ENCODE measurements at places on chromosomes 4 and X.

- DNase-seq, result no peak
Measured at GRCh38 chr4:13601848-13602247, 25.7 kb downstream of the BOD1L1 start.

GRCh38 chr4:103091601-103092223 is 7.9 kb downstream of the BDH2 start:
- DNase-seq, result no peak

DNA sequence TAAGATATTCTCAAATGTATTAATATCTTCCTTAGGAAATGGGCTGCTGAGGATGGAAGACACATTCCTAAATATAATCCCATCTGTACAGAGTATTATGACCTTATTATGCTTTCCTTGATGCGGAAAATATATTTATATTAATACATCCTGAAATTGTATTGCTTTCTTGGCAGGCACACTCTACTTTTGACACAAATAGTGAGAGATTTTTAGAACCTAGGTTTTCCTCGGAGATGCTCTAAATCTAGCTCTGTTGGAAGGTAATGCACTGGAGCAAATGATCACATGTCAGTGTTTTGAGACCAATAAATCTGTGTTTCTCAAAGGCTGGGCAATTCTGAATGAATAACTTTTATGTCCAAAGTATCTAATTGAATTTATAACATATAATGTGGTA is 94.3 kb upstream of the MAGEC2 start:
- no peak for DNase-seq

DNA sequence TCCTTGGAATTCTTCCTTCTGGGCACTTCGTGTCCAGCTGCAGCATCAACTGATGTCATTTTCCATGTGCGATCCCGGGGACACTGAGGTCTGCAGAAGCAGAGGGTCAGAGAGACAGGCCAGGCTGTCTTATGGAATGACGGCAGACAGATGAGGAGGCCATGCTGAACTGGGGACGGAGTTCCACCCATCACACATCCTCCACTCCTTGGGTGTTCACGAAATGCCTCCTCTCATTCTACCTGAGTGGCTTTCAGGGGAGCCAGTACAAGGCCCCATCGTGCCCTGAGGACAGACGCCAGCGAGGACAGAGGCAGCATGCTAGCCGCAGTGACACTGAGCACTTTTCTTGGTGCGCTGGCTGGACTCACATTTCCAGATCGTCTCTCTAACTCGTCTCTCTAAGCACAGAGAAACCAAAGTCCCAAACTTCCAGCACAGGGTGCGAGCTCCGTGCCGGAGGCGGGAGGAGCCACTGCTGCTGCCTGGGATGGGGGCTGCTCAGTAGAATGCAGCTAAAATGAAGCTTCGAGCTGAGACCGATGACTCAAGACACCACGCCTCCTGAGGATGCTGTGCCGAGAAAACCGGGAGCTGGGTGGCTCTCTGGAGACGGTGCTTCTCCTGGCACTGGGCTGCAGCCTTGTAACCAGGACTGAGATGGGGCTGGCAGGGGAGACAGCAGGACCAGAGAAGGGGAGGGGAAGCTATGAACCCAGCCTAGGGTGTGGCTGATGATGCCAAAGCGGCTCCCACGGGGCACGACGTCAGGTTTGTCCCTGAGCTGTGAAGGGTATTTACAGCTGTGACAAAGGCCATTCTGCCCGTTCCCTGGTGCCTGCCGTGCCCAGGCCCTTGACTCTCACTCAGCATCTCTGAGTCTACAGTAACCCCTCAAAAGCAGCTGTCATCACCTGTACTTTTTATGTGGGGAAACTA is 8.2 kb downstream of the ABLIM2 start:
- no peak for DNase-seq

- DNase-seq, result no peak
Measured at GRCh38 chr4:104330125-104330905, 164.4 kb downstream of the CXXC4 start.

DNA sequence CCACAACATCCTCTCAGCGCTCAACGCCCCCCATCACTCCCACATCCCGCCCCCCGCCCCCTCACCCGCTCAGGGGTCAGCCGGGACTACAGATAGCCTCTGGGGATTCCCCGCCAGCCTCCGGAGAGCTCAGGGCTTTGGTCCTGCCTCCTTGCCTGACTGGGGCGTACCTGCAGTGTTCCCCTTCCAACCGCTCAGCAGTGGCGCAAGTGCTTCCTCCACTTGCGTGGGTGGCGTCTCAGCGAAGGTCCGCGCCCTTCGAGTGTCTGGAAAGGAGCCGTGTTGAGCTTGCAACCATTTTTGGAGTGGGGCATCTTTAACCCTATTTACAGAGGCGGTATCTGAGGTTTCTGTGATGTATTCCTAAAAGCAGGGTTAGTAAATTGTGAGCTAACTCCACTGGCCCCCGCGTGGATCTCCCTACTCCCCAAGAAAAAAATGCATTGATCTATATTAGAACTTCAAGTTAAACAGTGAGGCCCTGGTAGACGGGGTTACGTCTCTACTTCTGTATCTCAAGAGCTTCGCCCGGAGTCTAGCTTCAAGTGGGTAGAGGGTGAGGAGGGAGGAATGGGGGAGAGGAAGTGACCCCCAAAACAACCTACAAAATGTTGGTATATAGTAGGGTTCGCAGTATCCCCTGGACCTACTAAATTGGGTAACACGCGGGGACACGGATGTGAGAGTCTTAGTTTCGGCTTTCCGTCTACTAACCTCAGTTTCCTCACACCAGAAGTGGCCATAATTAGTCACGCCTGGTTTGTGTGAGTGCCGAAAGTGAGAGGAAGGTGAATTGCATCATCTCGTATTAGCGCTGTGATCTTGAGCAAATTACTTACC is 16.1 kb downstream of the NKX3-2 start:
- no peak for DNase-seq

DNA sequence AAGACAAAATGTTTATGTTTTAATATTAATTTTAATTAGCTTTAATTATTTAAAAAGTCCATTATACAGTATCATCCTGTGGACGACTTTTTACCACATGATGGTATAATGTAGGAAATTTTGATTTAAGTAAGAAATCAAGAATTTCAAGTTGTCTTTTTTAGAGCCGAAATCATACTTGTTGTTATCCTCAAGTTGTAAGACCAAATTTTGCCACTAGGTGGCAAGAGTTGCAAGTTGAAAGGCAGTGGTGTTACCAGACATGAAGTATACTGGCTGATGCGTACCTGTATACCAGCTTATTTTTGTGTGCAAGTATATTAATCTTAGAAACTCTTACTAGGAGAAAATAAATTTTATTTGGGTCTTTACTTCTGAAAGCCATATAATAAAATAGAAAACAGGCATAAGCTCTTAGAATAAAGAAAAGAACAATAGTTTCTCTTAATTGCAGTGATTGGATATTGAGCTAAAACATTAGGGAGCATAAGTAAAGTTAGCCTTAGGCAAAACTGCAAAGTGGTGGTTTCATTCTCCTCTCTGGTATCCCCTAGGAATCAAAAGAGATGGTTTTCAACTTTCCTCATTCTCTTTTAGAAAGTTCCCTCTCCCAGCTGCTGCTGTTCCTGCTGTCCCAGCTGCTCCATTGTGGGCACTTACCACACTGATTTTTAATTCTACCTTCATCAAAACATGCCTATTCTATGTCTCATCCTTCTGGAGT is 118.0 kb upstream of the WDFY3 start:
- DNase-seq, result no peak

- no peak for DNase-seq
Measured at GRCh38 chrX:84715315-84715714, 213.1 kb upstream of the HDX start.

- DNase-seq, result no peak
Measured at GRCh38 chr4:98290511-98290910, 29.3 kb downstream of the RAP1GDS1 start.

DNA sequence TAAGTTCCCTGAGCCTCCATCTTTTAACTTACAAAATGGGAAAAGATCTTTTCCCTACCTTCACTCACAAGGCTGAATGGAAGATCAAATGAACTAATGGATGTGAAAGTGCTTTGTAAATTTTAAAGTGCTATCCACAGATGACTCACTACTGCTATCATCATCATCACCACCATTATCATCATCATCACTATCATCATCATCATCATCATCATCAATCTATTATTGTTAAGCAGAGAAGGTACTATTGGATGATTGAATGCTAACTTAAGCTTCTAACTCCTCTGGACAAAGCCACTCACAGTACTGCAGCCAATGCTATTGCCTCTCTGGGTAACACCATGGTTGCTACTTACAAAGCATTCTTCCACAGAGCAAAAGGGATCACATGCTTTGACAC is 1.9 kb downstream of the FRMD7 start:
- DNase-seq, result no peak

- no peak for DNase-seq
Measured at GRCh38 chr4:107890779-107891178, 40.6 kb upstream of the CYP2U1 start.

- no peak for DNase-seq
Measured at GRCh38 chr4:123956204-123956603, 559.6 kb downstream of the SPRY1 start.

DNA sequence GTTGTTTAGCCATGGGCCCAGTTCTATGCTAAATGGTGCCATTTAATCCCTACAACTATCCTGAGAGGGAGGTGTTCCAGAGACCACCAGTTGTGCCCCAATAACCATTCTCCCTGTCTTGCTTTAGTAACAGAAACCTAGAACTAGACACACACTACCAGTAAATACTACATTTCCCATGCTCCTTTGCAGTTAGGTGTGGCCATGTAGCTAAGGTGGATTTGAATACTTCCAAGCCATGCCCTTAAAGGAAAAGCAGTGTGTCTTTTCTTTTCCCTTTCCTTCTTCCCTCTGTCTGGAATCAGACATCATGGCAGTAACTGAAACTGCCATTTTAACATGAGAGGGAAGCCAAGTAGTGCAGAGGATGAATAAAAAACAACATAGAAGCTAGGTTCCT is 90.9 kb upstream of the TMEM33 start:
- DNase-seq, result no peak

GRCh38 chr4:42080306-42080705 is 72.1 kb downstream of the BEND4 start:
- DNase-seq, result no peak

GRCh38 chr4:167383291-167383690 is 149.0 kb upstream of the SPOCK3 start:
- DNase-seq, result no peak

- DNase-seq, result no peak
Measured at GRCh38 chr4:120070196-120070595, 3.5 kb upstream of the MAD2L1 start.

DNA sequence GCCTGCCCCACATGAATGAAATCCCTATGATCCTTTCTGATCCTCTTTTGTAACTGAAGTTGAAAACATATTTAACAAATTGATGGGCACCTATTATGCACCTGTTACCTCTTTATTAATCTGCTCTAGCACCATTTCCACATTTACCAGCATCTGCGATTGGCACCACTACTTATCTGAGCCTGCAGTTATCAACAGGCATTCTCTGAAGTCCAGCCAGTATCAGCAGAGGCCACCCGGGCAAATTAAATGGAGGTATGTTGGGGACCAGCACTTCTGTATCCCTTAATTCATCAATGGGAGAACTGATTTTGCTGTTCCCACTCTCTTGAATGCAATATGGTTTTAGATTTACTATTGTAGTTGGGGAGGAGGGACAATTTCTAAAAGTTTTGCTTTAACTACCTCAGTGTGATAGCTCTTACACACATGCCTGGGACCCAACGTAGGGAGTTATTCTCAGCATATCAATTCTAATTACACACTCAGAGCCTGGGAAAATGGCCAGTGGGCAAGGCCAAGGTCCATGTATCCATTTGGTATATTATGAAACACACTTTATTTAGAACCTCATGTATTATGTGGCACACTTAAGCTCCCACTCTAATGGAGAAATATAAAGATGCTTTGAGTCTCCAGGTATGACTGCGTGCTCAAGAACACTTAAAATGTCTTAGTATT is 1927.1 kb upstream of the PCDH7 start:
- no peak for DNase-seq

GRCh38 chr4:79863333-79863732 is 209.7 kb downstream of the ANTXR2 start:
- DNase-seq, result no peak

DNA sequence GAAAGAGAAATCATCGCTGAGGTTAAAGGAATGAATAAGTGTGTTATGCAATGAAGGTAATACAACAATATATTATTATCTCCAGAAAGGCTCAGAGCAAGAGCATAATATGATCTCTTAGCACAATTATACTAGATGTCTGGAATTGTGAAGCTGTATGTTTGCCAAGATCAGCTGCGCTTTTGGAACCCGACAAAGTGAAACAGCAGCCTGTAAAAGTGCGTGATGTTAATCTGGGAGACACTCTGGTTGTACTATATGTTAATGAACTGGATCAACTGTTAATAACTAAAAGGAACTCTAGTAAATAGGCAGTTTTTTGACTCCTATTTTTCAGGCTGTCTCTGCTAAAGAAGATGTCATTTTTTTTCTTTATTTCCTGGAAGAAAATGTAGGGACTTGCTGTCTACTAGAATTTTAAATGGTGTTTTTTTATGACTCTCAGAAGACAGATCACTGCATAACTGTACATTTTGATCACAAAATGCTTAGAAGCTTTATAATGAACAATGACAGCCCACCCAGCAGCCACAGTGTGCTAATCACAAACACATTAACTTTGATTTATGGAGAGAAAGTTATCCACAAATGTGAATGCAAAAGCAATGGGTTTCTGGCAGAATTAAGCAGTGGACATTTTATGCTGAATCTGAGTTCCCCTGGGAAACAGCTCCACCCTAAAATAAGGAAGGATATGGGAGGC is 50.2 kb downstream of the UGT2B28 start:
- DNase-seq, result no peak

DNA sequence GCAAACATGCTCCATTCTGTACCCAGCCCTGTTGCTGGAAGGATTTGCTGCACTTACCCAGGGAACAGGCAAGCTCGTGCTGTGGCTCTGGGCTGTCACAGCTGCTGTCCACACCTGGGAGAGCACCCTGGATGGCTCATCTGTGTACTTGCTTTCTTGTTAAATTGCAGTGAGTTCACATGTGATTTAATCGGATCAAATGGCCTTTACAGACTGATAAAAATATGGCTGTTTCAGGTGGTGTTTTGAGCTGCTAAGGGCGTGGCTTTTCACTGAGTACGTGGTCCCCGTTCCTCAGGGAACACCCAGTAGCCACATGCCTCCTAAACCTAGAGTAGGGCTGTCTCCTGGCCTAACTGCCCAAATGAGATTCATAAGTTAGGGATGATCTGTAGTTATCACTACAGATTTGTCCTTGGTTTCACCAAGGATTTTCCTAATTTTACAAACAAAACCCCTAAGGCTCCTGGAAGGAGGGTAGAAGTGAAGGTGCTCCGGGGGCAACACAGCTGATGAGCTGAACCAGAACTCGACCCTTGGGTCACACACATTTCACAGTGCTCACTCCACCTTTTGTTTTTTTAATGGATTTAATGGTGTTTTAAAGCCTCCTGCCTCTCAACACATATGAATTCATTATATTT is 13.7 kb downstream of the KLKB1 start:
- DNase-seq, result no peak
